ENCODE measurements at places on chromosomes 4 and X.

- no peak for DNase-seq
These were observed 359.4 kb upstream of the ZCCHC13 start for GRCh38 chrX:73944563-73944908.

DNA sequence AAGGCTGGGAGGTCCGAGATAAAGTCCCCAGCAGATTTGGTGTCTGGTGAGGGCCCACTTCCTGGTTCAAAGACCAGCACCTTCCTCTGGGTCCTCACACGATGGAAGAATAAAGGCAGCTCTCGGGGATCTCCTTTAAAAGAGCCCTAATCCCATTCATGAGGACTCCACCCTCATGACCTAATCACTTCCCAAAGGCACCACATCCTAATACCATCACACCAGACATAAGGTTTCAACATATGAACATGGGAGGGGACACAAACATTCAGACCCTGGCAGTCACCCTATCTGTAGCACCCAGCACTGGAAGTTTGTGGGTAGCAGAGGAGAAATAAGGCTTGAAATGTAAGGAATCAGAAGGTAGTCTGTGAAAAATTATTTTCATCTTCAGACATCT lies 112.9 kb upstream of the NOCT start:
- no peak for DNase-seq

- DNase-seq: no peak
These were observed 55.6 kb downstream of the RNF150 start for GRCh38 chr4:141077611-141078225.

DNA sequence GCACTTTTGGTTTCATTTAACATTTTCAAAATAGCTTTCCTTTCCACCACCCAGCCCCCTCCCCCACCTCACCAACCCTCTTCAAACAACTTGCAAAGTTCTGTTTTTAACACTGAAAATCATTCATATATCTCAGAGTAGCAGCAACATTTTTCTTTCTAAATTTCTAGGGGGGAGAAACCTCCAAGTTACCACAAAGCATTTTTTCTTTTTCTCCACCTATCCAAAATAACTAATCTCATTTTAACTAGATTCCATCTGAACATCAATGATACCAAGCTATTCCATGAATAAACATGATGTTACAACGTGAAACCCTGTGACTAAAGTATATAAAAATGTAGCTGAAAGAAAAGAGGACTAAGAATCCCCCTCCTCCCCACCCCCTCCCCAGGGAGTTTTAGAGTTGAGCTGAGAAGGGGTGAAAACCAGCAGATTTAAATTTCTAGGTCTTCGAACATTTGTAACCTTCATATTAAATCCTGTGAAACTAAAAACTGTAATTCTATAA lies 5.2 kb downstream of the LDB2 start:
- DNase-seq: no peak

DNA sequence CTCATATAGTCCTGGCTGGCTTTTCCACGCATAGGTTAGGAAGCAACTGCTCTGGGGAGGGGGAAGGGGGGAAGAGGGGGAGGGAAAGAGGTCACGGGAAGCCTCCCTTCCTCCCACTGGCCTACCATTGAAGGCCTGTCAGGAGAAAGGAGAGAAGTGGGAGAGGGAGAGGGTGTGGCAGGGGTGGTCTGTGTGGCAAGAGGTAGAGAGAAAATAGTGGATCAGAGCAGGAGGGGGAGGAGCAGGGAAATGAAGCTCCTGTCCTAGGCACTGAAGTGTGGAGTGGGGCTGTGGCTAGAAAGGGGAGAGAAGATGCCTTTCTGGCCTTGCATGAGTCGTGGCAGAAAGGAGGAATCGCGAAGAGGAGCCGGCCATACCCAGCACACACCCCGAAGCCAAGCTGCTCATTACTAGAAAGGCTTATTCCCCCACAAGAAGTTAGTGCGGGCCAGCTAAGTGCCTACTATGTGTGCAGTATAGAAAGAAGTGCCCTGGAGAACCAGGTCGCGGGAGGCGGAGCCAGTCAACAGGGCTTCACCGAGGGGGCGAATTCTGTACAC lies 1.1 kb upstream of the TMEM164 start:
- DNase-seq: no peak

GRCh38 chr4:45931154-45931553 lies 192.7 kb downstream of the GABRG1 start:
- no peak for DNase-seq

- DNase-seq: no peak
These were observed 352.2 kb downstream of the SPRY1 start for GRCh38 chr4:123748806-123749205.

DNA sequence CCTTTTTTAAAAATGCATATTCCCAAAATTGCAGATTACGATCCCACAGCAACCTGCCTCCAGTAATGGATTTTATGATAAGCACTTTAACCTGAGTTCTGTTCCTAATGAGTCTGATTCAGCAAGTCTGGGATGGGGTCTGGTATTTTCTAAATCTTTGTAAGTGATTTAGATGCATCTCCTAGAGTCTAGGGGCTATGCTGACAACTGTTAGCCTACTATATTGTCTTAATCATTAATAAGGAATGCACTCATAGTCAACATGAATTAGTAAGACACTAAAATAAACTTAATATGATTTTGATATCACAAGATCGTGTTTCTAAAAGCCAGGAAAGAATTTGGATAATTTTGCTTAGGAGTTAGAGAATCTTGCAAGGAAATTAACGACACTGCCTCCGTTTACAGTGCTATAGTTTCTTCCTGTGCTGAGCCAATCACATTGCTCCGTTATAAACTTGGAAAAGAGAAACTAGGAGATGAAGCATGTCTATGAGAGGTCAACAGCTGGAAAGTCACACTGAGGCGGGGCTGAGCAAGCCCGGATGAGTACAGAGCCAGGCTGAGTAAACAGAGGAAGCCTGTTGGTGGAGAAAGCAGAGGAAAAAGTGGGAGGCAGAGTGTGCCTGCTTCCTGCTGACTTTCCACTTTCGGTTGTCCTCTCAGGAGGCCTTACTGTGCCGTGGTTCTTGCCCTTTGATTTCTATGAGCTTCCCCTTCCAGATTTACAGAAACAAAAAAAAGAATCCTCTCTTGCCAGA lies 5.4 kb downstream of the SCARB2 start:
- peak; percentile 90 for DNase-seq

DNA sequence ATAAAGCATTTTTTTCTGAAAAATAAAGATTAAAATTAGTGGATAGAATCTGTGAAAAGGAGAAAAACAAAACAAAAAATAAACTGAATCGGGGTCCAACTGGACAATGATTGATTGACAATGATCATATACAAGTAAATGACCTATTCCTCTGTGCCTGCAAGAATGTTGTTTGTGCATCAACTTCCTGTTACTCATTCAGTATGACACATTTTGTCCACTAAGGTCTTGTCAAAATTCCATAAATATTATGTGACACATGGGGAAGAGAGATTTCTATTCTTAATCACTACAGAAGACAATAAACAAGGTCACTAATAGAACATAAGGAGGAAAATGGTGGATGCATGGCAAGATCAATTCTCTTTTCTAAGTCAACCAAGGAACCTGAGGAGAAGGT lies 54.9 kb downstream of the F8 start:
- DNase-seq: no peak

DNA sequence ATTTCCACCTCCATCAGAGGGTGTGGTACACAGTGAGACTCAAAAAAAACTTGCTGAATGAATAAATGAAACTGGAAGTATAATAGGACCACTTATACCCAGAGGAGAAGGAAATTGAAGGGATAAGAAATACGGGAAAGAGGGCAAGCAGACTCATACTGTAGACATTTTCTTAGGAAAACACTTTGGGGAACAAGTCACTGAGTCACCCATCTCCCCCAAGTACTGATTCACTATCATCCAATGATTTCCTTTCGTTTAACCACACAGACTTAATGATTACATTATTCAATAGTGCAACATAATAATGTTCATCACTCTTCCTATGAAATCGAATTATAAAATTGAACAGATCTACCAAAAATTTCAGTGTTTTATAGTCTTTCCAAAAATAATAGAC lies 97.1 kb downstream of the LDB2 start:
- DNase-seq: no peak

DNA sequence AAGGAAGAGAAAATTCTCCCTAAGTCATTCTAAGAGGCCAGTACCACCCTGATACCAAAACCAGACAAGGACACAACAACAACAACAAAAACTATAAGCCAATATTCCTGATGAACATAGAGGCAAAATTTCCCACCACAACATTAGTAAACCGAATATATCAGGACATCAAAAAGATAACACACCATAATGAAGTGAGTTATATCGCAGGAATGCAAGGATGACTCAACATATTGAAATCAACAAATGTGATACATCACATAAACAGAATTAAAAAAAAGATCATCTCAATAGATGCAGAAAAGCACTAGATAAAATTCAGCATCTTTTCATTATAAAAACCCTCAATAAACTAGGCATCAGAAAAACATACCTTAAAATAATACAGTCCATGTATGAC lies 1844.4 kb upstream of the PCDH10 start:
- DNase-seq: no peak

DNA sequence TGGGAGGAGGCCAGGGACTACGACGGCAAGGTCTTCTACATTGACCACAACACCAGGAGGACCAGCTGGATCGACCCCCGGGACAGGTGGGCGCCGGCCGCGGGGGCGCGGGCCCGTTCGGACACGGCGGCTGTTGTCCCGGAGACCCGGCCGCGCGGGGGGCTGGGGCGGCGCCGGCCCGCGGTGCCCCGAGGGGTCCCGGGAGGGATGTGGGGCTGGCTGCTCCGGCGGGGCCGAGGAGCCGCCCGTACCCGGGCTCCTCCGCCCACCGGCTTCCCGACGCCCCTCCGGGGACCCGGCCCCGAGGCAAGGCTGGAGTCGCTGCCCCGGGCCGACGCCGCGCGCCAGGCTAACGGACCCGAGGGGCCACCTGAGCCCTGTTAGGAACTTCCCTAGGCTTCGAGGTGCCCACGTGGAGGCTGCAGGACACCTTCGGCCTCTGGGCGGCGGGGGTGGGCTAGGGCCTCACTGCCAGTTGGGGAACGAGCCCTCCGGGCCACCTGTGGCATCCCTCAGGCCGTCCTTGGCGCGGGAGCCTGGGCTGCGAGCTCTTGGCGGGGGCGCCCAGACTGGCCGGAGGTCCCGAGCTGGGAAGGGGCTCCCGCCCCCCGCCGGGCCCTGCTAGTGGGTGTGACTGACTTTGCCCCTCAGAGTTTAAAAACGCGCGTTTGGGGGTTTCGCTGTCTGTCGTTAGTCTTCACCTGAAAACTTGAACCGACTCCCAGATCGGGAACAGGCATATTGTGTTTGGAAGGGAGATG lies 660 bp downstream of the WWC2 start:
- no peak for DNase-seq

DNA sequence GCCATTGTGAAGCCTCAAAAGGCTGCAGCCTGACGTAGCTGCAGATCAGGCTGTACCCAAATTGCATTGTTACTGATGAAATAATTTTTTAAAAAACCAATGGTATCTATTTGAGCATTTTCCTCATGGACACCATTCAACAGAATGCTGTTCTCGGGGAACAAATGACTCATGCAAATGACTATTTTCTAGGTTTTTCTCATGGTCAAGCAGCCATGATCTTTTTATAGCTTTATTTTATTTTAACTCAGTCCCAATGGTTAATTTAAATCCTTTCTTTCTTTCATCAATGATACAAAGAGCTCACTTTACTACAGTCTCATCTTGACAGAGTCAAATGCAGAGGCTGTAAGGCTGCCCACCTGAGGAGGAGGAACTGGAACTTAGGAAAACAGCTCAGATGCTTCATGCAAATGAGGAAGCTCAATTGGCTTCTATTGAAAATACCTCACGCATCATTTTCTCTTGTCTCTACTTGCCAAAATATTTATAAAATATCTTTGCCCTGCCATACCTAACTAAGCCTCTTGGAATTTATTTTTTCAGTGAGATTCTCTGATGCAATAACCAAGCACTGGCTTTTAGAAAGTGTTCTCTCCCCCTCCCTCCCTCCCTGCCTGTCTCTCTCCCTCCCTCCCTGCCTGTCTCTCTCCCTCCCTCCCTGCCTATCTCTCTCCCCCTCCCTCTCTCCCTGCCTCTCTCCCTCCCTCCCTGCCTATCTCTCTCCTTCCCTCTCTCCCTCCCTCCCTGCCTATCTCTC lies 81.0 kb downstream of the SORBS2 start:
- DNase-seq: no peak

- no peak for DNase-seq
These were observed 10.6 kb upstream of the AMOT start for GRCh38 chrX:112851161-112851779.

GRCh38 chr4:176191974-176192373 lies 3.4 kb downstream of the SPATA4 start:
- DNase-seq: no peak

DNA sequence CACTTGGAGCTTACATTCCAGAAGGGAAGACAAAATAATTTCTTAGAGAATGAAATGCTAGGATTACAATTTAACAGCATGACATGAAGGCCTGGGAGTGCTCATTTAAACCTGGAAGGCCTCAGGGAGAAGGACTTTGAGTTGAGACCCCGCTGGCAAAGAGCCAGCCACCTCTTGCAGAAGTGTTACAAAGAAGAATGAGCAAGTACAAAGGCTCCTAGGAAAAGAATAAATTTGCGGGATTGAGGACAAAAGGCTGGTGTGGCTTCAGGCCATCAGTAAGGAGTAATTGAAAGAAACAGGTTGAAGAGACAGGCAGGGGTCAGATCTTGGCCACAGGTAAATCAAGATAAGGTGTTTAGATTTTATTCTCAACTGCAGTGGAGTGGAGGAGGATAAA lies 3.1 kb upstream of the ELOVL6 start:
- DNase-seq: no peak

GRCh38 chrX:110136136-110136535 lies 133.2 kb downstream of the TMEM164 start:
- DNase-seq: no peak

GRCh38 chrX:148380650-148381561 lies 119.5 kb upstream of the AFF2 start:
- no peak for DNase-seq

DNA sequence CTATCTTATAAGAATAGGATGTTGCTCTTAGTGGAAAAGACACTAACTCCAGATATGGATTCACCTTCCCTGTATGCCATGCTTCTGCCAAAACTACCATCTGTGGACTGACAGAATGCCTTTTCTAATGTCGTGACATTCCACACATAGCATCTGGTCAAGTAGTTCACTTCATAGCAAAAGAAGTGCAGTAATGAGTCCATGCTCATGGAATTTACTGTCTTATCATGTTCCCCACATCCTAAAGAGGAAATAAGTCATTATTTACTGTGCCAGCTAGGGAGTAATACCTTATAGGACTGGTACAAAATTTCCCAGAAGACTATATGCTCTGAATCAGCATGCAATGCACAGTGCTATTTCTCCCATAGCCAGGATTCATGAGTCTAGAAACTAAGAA lies 562.4 kb downstream of the TLL1 start:
- DNase-seq: no peak
